H1 (cell line): ENCODE measurements at places on chromosomes 3 and 15.

- H3K36me3 ChIP-seq: no peaks in the 10 kb centered on the region
- no peak overlapping the region for H3K4me3 ChIP-seq
- H3K27me3 ChIP-seq: no peaks in the 10 kb centered on the region
Measured at GRCh38 chr3:157300094-157300493, 136.6 kb upstream of the PTX3 start.

DNA sequence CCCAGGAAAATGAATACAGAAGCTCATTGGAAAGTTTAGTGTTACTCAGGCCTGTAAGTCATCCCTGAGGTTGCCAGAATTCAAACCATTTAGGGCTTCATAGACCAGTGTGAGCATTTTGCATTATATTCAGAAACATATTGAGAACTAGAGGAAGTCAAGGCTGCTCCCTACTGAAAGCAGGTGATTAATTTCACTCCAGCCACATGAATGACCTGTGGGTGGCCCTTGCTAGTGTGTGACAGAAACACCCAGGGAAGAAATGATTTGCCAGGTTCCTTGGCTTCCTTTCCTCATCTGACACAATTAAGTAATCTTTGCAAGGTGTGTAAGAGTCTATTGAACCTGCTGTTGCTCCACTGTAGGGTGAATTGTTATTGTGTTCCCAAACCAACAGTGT, 61.8 kb downstream of the GAP43 start:
- H3K4me1 ChIP-seq: no peaks in the 10 kb centered on the region
- DNase-seq: no peak
- H3K36me3 ChIP-seq: no peaks in the 10 kb centered on the region
- H3K4me3 ChIP-seq: no peak overlapping the region
- H3K27ac ChIP-seq: no peak overlapping the region

GRCh38 chr3:141876891-141877621, 613 bp downstream of the ATP1B3 start:
- no peaks in the 10 kb centered on the region for H3K4me1 ChIP-seq
- no peaks in the 10 kb centered on the region for H3K36me3 ChIP-seq
- H3K27me3 ChIP-seq: no peaks in the 10 kb centered on the region
- DNase-seq: no peak

DNA sequence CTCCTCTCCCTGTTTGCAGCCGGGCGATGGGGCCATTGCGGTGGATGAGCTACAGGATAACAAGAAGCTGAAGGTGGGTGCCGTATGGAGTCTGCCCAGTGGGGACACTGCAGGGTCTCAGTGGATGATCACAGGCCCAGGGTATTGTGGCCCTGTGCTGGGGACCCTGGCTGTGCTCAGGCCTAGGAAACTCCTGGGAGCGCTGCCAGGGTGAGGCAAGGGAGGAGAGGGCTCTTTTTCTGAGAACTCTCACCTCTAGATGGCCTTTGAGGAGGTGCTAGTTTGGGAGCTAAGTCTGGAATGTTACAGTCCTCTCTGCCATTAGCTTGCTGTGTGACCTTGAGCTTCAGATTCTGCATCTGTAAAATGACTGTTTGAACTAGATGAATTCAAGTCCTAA, 16.4 kb downstream of the SLC24A1 start:
- H3K27me3 ChIP-seq: no peaks in the 10 kb centered on the region; the same call in 1 of the 2 replicates
- H3K4me3 ChIP-seq: no peak overlapping the region
- no peaks in the 10 kb centered on the region for H3K36me3 ChIP-seq
- H3K27ac ChIP-seq: no peak overlapping the region

GRCh38 chr3:16467393-16467792, 46.1 kb downstream of the RFTN1 start:
- no peak for DNase-seq
- H3K27ac ChIP-seq: no peak overlapping the region
- no peak overlapping the region for H3K4me3 ChIP-seq
- no peaks in the 10 kb centered on the region for H3K36me3 ChIP-seq
- H3K4me1 ChIP-seq: 0 out of 2 replicates have a peak, but pooled peaks cover 3% of the 10 kb centered on the region

DNA sequence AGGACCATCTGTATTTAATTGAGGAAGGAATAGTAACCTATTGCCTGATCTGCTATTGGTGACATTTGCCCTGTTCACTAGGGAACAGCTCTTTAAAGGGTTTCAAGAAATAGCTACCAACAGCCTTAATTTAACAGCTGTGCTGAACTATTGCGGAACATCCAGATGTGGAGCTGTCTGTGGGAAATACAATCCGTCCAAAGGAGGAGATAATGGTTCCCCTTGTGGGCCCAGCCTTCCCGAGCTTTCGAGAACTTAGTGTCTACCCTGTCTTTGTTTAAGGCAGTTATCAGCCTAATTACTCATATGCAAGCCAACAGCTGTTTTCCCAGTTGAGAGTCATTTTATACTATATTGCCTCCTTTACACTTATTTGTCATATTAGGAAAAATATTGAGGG, 398.6 kb downstream of the WDR72 start:
- H3K4me3 ChIP-seq: no peak overlapping the region
- no peak overlapping the region for H3K27ac ChIP-seq
- no peaks in the 10 kb centered on the region for H3K27me3 ChIP-seq

DNA sequence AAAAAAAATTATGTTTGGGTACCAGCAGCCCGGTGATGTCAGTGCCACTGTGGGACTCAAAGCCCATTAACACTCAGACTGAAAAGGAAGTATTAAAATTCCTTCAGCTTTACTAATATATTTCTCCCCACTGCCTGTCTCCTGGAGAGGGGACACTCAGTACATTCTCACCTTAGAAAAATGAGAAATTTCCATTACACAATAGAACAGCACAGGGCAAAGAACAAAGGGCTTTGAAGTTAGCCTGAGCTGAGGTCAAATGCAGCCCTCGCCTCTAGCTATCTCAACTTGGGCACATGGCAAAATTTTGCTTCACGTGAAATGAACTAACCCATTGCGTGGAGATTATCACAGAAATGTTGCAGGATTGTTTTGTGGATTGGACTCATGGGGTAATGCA, 80.8 kb downstream of the RARB start:
- no peak overlapping the region for H3K4me3 ChIP-seq
- no peaks in the 10 kb centered on the region for H3K36me3 ChIP-seq
- DNase-seq: no peak
- H3K4me1 ChIP-seq: no peaks in the 10 kb centered on the region

DNA sequence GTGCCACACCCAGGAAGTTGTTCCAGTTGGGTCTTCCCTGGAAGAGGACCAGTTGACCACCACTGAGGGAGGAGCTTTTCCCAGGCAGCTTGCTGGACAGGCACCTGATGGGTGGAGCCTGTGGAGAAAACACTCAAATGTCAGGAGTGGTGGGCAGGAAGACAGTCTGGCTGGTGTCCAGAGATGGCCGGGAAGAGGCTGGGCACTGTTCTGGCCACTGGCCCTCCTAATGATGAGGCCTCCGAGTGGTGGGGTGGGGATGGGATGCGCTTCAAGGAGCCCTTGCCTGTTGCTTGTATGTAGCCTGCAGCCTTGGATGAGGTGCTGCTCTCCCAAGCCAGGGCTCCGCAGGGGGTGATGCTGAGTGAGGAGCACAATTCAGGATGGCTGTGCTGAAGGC, 12.3 kb downstream of the PLEKHO2 start:
- no peak overlapping the region for H3K4me3 ChIP-seq
- H3K27me3 ChIP-seq: no peaks in the 10 kb centered on the region
- peaks cover 12% of the 10 kb centered on the region for H3K4me1 ChIP-seq
- H3K27ac ChIP-seq: no peak overlapping the region; the same call in 1 of the 2 replicates

- H3K36me3 ChIP-seq: no peaks in the 10 kb centered on the region
- no peak overlapping the region for H3K27ac ChIP-seq
- no peak for DNase-seq
- no peak overlapping the region for H3K4me3 ChIP-seq
- H3K27me3 ChIP-seq: no peaks in the 10 kb centered on the region
- no peaks in the 10 kb centered on the region for H3K4me1 ChIP-seq
Measured at GRCh38 chr3:111965484-111965883, 13.3 kb upstream of the ABHD10 start.

DNA sequence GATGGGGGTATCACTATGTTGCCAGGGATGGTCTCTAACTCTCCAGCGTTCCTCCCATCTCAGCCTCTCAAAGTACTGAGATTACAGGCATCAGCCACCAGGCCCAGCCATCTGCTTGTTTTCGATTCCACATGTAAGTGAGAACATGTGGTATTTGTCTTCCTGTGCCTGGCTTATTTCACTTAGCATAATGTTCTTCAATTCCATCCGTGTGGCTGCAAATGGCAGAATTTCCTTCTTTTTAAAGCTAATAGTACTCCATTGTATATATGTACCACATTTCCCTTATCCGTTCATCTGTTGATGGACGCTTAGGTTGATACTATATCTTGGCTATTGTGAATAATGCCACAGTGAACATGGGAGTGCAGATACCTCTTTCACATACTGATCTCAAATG, 70.6 kb downstream of the ASB7 start:
- no peaks in the 10 kb centered on the region for H3K4me1 ChIP-seq
- no peak for DNase-seq
- H3K27ac ChIP-seq: no peak overlapping the region
- H3K4me3 ChIP-seq: no peak overlapping the region

- H3K4me3 ChIP-seq: peak within 1 kb of the TSS; percentile 47
- DNase-seq: peak; percentile 75
- peaks cover 2% of the 10 kb centered on the region; the same call in 1 of the 2 replicates for H3K4me1 ChIP-seq
Measured at GRCh38 chr3:99638167-99638948, at the start of gene COL8A1. COL8A1 (plus strand) TSS chr3:99638594; CDS start chr3:99790683, 152,089 bp downstream.

DNA sequence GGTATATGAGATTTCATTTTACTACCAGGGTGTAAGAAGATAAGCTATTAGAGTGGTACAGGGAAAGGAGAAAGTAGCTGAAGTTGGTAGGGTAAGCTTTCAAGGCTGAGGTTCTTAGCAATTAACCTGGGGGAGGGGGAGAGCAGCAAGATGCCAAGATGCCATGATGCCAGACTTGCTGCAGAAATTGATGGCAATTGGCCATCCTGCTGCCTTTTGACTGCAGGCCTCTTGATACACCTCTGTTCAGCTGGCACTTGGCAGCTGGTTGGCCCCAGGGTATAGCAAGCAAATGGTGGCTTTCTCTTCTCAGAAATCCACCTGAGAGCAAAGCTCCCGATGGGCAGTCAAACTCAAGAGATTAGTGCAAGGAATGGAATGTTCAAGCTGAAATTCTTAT, 21.4 kb upstream of the DPH6 start:
- no peak overlapping the region for H3K27ac ChIP-seq
- DNase-seq: no peak
- H3K4me1 ChIP-seq: no peaks in the 10 kb centered on the region
- H3K36me3 ChIP-seq: no peaks in the 10 kb centered on the region
- no peaks in the 10 kb centered on the region for H3K27me3 ChIP-seq

GRCh38 chr3:97102641-97103040, 288.2 kb downstream of the EPHA6 start:
- no peak overlapping the region for H3K27ac ChIP-seq
- H3K4me1 ChIP-seq: no peaks in the 10 kb centered on the region
- DNase-seq: no peak
- no peaks in the 10 kb centered on the region for H3K27me3 ChIP-seq
- H3K36me3 ChIP-seq: no peaks in the 10 kb centered on the region
- no peak overlapping the region for H3K4me3 ChIP-seq

DNA sequence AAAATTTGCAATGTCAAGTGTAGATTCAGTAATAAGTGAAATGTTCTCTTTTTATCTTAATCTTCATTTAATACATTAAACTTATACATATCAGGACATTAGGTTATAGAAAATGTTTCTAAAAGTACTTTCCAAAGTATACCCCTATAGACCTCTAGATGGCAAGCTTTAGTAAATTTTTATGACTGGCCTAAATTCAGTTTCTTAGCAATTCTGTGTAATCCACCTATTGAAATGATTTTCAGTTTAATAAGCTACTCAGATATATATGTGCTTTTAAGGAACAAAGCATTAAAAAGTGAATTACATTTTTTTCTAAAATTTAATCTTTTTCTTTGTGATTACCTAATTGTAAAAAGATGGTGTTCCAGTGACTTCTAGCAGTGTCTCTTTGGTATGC, 342.2 kb downstream of the GBE1 start:
- no peaks in the 10 kb centered on the region for H3K4me1 ChIP-seq
- no peak for DNase-seq
- no peak overlapping the region for H3K4me3 ChIP-seq
- H3K27me3 ChIP-seq: no peaks in the 10 kb centered on the region
- H3K36me3 ChIP-seq: no peaks in the 10 kb centered on the region

DNA sequence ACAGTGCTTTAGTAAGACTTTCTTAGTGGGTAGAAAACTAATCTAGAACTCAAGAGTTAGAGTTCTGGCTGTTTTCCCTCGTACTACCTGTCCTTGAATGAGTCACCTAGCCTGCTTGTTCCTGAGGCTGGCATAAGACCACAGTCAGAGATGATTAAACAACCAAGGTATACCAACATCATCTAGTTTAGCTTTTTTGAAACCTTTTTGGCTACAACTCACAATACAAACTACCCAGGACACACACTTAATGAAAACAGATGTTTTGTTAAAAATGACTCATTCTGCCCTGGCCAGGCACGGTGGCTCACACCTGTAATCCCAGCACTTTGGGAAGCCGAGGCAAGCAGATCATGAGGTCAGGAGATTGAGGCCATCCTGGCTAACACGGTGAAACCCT, 4.6 kb downstream of the MCCC1 start:
- H3K27me3 ChIP-seq: no peaks in the 10 kb centered on the region
- no peak for DNase-seq
- H3K4me1 ChIP-seq: no peaks in the 10 kb centered on the region; the same call in 1 of the 2 replicates
- no peak overlapping the region for H3K27ac ChIP-seq
- H3K36me3 ChIP-seq: 0 out of 2 replicates have a peak, but pooled peaks cover 2% of the 10 kb centered on the region

GRCh38 chr3:129398803-129399144, 29.7 kb downstream of the EFCAB12 start:
- peak overlapping the region; percentile 72 for H3K27ac ChIP-seq
- peaks cover 8% of the 10 kb centered on the region; the same call in 1 of the 2 replicates for H3K36me3 ChIP-seq
- H3K4me1 ChIP-seq: no peaks in the 10 kb centered on the region
- DNase-seq: no peak
- peak overlapping the region; percentile 82 for H3K4me3 ChIP-seq

DNA sequence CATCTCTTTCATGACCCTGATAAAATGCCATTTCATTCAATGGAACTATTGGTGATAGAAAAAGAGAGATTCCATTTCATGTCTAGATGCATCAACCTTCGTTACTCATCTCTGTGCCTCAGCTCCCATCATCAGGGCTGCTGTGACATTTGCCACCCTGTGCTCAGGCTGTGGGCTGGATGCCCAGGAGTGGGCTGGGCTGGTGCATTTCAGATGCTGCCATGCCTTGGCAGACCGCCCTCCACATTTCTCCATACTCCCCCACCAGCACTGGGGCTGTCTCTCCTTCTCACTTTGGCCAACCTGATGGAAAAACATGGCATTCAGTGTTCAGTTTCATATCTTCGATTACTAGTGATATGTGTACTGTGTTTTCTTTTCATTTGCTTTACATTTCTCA, 59.1 kb downstream of the DNASE1L3 start:
- no peak overlapping the region for H3K4me3 ChIP-seq
- H3K27ac ChIP-seq: no peak overlapping the region
- no peak for DNase-seq
- peaks cover 56% of the 10 kb centered on the region for H3K36me3 ChIP-seq

GRCh38 chr3:56456117-56456516, 12.2 kb downstream of the ERC2 start:
- H3K27ac ChIP-seq: no peak overlapping the region
- H3K27me3 ChIP-seq: no peaks in the 10 kb centered on the region
- no peaks in the 10 kb centered on the region for H3K36me3 ChIP-seq

- no peak overlapping the region for H3K27ac ChIP-seq
- H3K36me3 ChIP-seq: no peaks in the 10 kb centered on the region
- no peaks in the 10 kb centered on the region for H3K4me1 ChIP-seq
- no peak for DNase-seq
Measured at GRCh38 chr15:98203872-98204660, 243.6 kb downstream of the ARRDC4 start.
